ENCODE measurements at places on chromosomes 4 and X.

DNA sequence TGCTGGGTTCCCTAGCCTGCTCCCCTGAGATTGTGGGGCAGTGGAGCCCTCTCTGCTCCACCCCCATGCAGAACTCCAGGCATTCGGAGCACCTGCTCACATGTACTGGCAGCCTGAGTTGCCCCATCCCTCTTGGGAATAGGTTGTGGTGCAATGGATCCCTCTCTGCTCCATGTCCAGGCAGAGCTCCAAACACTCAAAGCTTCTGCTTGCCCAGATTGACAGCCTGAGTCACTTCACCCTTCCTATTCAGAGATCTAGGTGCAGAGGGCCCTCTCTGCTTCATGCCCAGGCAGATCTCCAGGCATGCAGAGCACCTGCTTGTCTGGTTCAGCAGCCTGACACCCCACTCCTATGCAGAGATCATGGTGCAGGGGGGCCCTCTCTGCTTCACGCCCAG is 18.6 kb upstream of the TEX13B start:
- no peak for DNase-seq

DNA sequence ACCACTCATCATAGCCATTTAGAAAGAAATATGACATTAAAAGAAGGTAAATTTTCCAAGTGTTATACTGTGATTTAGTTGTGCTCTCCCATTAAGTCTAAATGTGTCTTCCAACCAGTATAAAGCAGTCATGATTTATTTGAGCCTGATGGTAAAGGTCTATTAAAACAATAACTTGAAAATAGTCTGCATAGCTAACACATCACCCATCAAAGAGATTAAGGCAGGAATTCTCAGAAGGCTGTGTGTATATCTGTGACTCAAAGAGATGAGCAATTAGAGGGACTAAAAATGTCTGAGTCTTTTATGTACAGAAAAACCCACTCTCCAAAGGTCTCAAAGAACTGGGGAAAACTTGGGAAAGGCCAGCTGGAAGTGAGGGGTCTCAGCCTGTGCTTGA is 70.3 kb upstream of the IQCM start:
- DNase-seq = no peak

DNA sequence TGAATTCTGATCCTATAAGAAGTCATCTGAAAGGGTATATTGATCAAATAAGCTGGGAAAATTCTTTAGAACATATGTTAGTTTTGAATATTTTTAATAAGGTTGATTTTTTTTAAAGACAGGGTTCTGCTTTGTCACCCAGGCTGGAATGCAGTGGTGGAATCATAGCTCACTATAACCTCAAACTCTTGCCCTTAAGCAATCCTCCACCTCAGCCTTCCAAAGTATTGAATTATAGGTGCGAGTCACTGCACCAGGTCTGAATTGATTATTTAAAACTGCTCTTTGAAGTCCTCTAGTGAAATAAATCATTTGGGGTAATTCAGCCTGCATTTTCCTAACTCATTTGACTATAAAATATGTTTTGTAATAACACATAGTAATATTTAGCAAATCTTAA is 812.3 kb downstream of the PDHA2 start:
- no peak for DNase-seq

DNA sequence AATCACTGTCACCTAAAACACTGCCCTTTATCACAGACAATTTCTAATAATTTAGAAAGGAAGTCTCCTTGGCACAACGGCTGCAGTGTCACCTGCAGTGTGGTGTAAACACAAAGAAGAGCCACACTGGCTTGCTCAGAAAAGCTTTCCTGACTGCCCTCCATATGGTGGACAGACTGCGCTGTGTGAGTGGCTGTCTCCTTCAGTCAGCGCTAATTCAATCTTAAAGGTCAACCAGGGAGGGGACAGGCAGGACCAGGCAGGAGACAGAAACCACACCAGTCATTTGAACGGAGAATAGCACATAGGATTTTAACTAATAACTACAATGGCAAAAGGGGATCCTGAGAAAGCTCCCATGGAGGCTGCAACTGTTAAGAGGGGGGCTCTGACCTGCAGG is 132.1 kb downstream of the NSUN7 start:
- DNase-seq = no peak

DNA sequence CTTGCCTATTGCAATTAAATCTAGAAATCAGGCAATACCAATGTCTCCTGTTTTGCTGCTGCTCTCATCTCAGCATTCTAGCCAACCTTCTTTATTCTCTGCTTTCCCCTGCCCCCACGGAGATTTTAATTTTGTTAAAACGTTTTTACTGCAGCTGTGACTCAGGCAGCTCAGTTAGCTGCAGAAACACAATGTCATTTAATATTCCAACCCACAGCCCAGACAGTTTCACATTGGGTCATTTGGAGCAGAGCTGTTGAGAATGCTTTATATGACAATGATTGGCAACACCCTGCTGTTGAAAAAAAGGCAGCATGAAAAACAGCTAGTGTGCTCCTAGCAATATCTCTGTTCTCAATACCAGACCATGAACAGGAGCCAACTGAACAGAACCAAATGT is 12.6 kb upstream of the SLC10A4 start:
- no peak for DNase-seq

- DNase-seq = no peak
Measured at GRCh38 chrX:71604141-71604540, 14.2 kb downstream of the CXCR3 start.

DNA sequence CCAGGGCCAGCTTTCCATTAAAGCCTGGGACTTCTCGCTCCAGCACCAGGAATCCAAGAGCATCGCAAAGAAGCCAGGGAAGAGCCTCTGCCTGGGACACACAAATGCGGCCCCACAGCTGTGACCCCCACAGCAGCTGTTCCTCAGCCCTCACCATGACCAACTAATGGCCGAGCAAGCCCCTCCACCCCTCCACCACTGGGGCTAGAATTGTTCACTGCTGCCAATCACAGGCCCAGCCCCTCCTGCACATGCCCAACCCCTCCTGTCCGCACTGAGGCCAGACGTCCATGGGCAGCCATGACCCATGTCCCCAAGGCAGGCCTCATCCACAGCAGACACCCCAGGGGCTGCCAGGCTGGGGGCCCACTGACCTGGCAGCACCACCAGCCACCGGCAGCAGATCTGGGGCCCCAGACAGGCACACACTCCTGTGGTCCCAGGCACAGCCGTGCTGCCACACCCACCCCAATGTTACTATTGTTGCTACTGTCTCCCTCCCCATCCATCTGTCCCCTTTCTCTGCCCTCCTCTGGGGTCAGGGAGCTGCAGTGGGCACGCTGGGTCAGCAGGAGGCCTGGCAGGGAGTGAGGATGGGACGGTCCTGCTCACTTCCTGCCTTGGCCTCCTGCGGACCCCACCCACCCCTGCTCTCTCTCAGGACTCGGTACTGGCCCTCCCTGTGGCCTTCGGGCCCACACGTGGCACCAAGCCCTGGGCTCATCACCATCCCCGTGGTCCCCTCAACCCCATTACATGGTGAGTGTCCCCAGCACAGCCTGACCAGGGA is 56.0 kb downstream of the ZFYVE28 start:
- no peak for DNase-seq

DNA sequence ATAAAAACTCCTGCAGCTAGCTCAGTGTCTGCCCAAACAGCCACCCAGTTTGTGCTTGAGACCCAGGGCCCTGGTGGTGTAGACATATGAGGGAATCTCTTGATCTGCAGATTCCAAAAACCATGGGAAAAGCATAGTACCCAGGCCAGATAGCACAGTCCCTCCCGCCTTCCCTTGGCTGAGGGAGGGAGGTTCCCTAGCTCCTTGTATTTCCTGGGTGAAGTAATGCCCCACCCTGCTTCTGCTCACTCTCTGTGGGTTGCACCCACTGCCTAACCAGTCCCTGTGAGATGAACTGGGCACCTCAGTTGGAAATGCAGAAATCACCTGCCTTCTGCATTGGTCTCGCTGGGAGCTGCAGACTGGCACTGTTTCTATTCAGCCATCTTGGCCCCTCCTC is 54.6 kb downstream of the USP26 start:
- DNase-seq = no peak

GRCh38 chr4:43331226-43332051 is 438.9 kb downstream of the GRXCR1 start:
- DNase-seq = no peak

- no peak for DNase-seq
Measured at GRCh38 chrX:17167915-17168314, 207.1 kb upstream of the NHS start.

GRCh38 chrX:87409113-87409841 is 108.3 kb upstream of the KLHL4 start:
- no peak for DNase-seq

DNA sequence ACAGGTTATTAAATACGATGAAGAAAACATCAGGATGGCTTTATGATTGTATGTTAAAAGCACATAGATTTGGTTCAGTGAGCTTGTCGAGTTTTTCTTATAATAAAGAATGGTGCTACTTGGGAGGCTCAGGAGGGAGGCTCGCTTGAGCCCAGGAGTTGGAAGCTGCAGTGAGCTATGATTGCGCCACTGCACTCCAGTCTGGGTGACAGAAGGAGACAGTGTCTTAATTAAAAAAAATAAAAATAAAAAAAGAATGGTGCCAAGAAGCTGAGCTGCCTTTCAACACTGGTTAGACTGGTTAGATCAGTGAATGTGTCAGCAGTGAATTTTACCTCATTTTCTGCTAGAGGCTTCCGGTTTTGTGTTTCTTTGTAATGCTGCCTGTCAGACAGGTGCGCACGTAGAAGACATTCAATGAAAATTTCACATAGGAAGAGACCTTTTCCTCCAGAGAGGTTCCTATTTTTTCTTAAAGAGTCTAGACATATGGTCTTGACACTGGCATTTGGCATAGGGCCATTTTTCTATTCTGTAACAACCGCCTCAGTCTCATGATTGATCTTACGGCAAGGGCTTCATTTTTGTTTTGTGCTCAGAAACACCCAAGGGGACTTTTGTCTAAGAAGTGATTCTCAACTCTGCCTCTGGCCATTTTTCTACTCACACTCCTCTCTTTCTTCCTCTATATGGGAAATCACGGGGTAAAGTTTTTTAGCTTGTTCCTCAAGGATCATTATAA is 15.0 kb upstream of the ARSF start:
- no peak for DNase-seq

GRCh38 chrX:24231131-24231540 is 81.6 kb downstream of the ZFX start:
- DNase-seq = no peak

- DNase-seq = no peak
Measured at GRCh38 chr4:183422962-183423631, 21.3 kb upstream of the CDKN2AIP start.

GRCh38 chr4:138177278-138177968 is 64.7 kb downstream of the SLC7A11 start:
- DNase-seq = no peak

DNA sequence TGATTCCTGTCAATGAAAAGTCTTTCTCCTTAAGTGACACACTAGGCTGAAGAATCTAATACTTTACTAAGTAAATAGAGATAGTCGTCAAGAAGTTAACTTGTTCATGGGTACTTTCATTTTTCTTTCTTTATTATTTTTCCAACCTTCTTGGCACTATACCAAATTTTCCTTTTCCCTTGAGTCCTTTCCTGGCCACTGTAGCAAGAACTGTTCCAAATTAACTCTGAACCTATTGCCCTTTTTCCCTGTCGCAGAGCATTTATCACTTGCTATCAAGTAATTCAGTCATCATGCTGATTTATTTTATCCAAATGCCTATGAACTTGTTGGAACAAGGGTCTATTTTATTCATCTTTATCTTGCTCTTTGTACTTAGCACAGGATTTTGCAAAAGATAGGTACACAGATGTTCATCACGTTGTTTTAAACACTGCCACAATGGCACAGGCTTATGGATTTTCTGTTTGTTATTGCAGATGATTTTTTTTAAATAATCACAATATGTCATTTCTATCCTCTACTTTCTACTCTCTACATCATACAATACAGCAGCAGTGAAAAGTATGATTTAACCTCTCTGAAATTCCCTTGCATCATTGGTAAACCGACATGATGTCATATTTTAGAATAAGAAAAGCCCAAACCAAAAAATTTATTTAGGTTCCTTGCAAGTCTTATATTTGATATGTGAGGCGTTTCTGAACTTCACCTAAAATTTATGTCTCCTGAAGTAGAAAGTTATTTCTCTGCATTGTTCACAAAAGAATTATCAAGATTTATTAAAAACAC is 2352.3 kb downstream of the PCDH7 start:
- no peak for DNase-seq

DNA sequence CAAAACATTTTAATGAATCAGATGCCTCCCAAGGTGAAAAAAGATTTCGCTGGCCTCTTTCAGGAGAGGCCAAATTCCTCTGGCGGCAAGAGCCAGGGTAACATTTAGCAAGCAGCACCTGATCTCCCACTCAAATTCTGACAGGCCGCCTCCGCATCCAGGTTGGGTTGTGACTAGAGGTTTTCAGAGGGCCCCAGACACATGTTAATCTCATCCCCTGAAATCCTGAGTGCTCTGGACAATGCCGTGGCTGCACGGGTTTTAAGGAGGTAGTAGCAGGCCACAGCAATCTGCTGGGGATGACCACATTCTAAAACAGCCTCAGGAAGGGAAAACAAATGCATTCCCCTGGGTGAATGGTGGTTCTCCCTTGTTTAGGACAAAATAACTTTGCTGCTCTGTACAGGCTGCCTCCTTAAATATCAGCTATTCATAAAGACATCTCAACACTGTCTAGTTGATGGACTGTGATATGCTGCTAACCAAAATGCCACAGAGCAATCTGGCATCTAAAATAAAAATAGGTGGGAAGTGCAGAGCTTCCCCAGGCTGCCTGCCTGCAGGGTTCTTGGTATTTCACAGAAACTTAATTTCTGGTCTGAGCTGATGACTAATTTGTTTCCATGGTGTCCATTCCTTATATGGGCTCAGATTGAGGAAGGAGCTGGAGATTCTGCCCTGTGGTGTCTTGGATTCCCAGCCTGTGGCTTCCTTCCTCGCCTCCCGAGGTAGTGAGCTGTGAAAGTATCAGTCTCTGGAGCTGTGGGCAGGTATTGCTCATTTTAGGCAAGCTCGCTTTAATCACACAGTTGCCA is 202.0 kb downstream of the DCLK2 start:
- no peak for DNase-seq

- no peak for DNase-seq
Measured at GRCh38 chr4:164204434-164204833, 549.5 kb upstream of the SMIM31 start.

DNA sequence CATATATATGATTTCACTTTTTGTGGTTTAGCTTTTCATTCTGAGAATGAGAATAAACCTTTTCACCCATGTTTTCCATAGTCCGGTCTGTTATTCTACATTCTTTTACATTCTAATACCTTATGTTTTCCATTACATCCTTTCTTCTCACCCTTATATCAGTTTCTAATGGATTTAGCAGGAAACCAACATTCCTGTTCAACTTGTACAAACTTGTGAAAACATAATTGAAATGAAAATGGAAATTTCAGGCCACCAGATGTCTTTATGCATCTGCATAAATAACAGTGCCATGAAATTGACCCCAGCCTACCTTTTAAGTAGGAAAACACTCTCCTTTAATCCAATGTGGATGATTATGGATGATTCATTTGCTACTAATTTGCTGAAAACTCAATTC is 494.8 kb upstream of the ZFP42 start:
- DNase-seq = no peak

DNA sequence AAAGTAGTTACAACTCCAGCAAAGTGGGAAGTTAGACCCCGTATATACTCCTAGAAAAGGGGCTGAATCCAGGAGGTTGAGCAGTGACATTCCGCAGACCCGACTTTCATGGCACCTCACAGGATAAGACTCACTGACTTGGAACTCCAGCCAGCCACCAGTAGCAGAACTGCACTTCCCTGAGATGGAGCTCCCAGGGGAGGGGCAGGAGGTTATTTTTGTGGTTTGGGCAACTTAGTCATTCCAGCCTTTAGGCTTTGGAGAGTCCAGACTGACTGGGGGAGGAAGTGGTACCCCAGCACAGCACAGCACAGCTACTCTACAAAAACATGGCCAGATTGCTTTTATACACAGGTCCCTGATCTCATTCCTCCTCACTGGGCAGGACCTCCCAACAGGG is 319.1 kb downstream of the PCDH19 start:
- no peak for DNase-seq

All from effector memory CD8-positive, alpha-beta T cell (primary cell).